IPS DF 6.9 (cell line): ENCODE measurements at places on chromosomes 6 and 20.

- no peak for DNase-seq
Measured at GRCh38 chr20:51811042-51811355, 8.7 kb upstream of the SALL4 start.

GRCh38 chr6:155107432-155108069 is 112.4 kb downstream of the TIAM2 start:
- no peak for DNase-seq

DNA sequence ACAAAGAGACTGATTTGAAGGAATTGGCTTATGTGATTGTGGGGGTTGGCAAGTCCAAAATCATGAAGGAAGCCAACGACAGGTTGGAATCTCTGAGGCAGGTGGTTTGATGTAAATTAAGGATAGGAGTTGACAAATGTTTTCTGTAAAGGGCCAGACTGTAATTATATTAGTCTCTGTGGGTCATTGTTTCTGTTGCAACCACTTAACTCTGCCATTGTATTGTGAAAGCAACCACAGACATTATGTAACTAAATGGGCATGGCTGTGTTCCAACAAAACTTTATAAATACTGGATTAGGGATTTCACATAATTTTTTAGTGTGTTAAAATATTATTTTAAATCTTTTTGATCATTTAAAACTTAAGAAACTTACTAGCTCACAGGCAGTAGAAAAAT is 199.2 kb upstream of the MYLIP start:
- no peak for DNase-seq

GRCh38 chr6:148440016-148440415 is 97.4 kb downstream of the SASH1 start:
- no peak for DNase-seq

DNA sequence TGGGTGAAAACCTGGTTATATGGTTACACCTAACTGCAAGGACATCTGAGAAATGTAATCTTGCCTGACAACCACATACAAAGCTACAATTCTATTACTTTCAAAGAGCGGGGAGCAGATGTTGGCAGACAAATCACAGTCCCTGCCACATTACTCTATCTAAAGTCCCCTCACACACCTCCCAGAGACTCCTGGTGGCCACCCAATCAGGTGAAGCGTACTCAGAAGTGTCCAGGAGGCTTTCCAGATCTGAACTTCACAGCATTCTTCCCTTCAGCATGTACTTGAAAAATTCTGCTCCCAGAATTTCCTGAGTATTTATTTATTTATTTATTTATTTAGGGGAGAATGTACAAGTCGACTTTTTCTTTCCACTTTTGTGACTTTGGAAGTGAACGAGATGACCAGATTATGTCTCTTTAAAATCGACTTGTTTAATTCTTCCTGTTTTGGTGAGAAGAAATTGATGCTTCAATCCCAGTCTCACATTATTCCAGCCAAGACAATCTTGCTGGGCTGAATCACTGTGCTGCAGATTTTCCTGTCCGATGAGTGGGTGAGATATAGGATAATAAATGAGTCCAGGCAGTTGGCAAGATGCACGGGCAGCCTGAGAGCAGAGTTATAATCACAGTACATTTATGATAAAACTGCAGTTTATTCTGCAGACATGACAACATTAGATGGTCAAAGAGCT is 46.9 kb upstream of the POPDC3 start:
- DNase-seq: no peak

- DNase-seq: no peak
Measured at GRCh38 chr6:75492386-75493153, 1.0 kb downstream of the FILIP1 start.

GRCh38 chr20:57661746-57662455 is 41.7 kb upstream of the ZBP1 start:
- DNase-seq: no peak

GRCh38 chr20:37193821-37194220 is 14.5 kb upstream of the MROH8 start:
- no peak for DNase-seq

DNA sequence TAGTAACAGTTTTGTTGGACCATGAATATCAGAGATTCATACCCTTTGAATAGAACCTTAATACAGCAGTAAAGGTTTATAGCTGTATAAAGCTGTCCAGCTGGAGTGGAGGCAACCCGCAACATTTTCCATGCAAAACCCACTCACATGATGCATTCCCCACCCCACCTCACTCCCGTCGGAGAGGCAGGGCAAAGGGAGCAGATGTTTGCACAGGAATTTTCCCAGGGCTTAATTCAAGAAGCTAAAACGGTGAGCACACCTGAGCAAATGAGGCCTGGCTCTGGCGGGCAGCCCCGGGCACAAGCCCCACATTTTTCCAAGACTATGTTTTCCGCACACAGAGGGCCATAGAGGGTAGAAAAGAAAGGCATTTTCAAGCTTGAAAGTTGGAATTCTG is 191.7 kb downstream of the FOXC1 start:
- DNase-seq: no peak

DNA sequence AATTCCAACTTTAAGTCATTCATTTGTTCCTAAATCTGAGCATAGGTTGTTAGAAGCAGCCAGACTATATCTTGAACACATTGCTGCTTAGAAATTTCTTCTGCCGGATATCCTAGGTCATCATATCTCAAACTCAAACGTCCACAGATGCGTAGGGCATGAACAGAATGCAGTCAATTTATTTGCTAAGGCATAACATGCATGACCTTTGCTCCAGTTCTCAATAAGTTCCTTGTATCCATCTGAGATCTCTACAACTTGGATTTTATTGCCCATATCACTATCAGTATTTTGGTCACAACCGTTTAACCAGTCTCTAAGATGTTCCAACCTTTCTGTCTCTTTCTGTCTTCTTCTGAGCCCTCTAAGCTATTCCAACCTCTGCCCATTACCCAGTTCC is 210.9 kb upstream of the MANEA start:
- no peak for DNase-seq

DNA sequence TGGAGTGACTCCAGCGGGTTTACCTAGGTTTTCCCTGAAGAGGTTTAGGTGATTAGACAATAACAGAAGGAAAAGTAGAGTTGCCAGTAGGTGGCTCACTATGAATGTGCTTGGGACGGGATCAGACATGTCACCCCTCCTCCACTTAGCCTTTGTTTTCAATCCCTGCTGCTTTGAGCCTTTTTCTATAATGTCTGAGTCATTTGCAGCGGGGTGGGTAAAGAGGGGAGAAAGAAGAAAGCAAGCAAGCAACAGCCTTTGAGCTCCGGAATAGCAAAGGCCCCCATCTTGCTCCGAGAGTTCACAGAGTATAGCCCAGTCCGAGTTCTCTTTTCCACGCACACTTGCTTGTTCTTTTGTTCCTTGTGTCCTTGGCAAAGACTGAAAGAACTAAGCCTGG is 129.1 kb downstream of the PACRG start:
- peak; percentile 75 for DNase-seq

DNA sequence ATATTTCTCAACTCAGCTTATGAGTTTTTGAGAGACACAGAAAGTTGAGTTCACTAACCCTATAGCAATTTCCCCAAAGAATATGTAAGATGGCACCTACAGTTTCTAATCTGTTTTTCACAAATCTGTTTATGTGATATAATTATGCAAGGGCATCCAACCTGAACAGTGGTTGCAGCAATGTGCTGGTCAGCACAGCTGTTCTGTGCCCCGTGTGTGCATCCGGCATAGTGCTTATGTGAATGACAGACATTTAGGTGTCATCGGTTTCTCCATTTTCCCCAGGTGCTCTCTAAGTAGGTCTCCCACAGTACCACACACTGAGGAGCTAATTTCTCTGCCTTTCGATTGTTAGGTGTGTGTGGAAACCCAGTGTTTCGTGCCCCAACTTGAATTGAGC is 7.7 kb upstream of the BACH2 start:
- DNase-seq: no peak

- no peak for DNase-seq
Measured at GRCh38 chr6:44631968-44632367, 244.5 kb downstream of the CDC5L start.

- no peak for DNase-seq
Measured at GRCh38 chr20:7765221-7765620, 175.0 kb downstream of the HAO1 start.

DNA sequence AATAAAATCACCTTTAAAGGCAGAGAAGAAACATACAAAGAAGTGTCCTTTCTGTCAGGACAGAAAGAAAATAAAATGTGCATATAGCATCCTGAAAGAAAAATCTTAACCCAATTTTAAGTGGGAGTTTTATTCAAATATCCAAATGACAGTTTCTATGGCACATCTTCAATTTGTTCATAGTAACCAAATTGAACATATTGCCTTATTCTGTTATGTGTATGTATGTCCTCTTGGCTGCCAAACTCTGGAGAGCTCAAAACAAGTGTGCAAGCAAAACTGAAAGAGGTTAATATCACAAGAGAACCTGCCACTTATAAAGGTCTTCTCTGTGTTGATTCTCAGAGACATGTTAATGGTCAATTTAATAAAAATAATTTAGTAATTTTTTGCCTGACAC is 334.7 kb downstream of the BCKDHB start:
- DNase-seq: no peak

DNA sequence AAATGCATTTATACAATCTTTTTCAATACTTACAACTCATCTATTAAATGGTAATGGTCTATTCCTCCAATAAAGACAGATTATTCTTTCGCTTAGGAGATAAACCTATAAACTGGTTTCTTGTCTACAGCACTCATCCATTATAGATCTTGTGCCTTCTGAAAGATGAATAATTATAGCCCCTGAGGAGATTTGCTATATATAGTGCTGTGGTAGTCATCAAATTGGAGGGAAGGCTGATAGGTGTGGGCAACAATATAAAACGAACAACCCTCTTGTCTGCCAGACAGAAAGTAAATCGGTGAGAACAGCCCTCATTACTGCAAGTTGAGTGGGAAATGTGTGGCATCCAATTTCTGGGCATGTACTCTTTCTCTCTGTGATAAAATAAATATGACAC is 292.5 kb upstream of the CNR1 start:
- no peak for DNase-seq

DNA sequence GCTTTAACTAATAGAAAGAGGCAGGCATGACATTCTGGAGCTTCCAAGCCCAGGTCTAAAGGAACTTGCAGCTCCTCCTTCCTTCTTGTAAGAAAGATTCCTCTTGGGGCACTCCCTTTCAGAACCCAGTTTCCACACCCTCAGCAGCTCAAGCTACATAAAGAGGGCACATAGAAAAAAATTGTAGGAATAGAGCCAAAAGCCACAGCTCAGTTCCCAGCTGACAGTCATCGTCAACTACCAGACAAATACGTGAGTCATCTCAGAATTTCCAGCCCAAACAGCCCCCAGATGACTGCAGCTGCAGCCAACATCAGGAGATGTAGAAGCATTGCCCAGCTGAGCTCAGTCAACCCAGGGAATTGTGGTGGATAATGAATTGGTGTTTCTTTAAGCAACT is 349.8 kb upstream of the ARID1B start:
- no peak for DNase-seq

DNA sequence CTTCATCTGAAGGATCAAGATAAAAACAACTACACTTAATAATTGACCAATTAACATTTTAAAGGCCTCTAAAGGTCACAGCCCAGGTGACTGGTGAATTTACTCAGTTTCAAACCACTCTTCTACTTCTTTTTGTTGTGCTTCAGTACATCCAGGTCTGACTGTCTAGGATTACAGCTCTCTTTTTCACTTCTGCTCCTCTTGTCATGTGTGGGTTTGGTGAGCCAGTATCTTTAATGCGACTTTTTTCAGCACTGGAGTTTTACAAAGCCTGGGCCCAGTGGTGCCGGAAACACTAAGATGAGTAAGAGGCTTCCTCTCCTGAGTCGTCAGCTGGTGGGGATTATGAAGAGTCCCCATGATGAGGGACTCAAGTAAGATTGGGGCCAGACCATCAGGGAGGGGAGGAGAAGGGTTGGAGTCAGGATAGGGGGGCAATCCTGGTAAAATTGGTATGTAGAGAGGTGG is 27.0 kb downstream of the HECA start:
- no peak for DNase-seq

- no peak for DNase-seq
Measured at GRCh38 chr6:2396042-2396657, 150.7 kb upstream of the GMDS start.

- peak; percentile 88 for DNase-seq
Measured at GRCh38 chr20:1946762-1947534, 46.9 kb downstream of the PDYN start.

DNA sequence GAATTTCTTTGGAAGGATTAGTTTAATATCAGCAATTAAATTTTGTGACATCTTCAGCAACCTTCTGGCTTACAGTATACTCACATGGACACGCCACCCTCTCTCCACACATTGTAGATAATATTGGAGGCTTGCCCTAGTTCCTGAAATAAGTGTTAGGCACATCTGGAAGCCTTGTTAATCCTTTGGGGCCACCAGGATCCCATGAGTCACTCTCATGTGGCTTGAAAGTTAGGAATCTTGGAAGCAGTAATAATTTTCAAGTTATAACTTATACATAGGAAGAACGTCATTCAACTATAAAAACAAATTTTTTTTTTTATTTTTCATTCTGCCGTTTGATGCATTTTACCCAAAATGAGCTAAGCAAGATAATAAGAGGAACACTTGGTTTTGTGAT is 20.5 kb downstream of the LAMA4 start:
- DNase-seq: no peak

DNA sequence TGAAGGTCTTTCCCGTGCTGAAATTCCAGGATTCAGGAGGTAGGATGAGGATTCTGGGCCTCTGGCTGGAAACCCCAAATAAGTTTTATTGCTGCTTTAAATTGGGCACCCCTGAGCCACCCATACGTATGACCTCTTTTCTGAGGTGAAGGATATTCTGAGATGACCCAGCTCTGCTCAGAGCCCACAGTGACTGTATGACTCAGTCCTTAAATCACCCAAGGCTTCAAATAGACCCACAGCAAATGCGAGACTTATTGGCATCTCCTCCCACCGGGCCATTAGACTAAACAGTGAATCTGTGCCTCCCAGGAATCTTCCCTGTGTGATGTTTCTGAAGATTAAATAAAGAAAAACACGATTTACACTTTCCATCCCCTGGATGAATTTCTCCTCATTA is 9.5 kb downstream of the SIRPG start:
- no peak for DNase-seq

DNA sequence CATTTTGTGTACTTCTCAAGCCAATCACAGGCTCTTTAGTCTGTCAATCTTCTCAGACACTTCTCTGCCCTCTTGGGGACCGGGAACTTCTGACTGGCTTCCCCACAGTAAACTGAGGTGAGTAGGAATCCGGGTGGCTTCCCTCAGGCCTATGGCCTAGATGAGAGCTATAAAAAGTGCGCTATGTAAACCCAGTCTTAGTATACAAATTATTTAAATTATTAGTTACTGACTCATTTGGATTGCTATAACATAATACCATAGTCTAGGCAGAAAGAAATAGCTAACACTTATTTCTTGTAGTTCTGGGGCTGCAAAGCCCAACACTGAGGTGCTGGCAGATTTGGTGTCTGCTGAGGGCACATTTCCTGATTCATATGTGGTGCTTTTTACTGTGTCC is 109.2 kb upstream of the MCHR2 start:
- DNase-seq: no peak

DNA sequence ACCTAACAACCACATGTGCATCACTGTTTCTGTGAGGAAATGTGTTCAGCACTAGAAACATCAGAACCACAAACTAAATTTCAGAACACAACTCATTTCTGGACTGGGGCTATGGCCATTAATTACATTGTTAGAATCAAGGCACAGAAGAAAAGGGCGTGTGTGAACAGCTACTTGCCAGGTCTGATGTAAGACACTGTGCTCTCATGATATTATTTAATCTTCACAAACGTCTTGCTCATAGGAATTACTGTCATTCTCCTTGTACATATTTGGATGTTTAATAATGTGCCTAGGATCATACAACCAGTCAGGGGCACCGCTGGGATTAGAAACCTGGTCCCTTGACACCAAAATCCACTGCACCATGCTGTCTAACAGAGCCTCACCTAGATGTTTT is 14.8 kb downstream of the ADGRF1 start:
- DNase-seq: no peak
